Fibroblast of skin of right quadriceps (primary cell): ENCODE measurements at places on chromosomes 3 and 15.

DNA sequence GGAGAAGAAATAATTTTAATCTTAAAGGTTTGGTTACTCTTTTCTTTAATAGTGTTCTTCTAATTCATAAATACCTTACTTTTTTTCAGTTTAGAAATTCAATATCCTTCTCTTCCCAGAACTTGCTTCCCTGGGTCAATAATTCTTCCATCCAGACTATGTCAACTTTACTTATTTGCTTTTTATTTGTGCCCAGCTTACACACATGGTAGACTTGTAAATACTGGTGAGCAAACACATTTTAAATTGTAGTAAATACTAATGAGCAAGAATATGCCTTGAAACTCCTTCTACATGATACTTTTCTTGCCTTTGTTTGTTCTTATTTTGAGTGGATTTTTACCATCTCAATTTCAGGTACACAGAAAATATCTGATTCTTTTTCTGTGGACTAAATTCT lies 33.7 kb downstream of the SST start:
- DNase-seq, result no peak

DNA sequence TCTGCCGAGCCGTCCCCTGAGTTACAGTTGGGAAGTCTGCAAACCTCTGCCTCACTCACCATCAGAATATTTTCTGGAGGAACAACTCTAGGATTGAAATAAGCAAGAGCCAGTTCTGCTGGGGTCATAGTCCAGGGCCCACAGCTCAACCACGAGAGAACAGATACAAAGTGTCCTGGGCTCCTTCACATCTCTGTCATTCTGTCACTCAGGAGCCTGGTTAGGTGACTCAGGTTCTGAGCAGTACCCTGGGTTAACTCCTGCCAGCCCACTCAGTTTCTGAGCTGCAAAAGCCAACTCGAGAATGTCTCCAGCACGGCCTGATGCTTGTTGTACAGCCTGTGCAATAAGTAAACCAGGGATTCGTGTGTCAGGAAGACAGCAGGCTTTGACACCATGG lies 155.7 kb downstream of the SLCO3A1 start:
- DNase-seq, result no peak

GRCh38 chr15:81981908-81982307 lies 63.9 kb downstream of the MEX3B start:
- DNase-seq, result no peak

DNA sequence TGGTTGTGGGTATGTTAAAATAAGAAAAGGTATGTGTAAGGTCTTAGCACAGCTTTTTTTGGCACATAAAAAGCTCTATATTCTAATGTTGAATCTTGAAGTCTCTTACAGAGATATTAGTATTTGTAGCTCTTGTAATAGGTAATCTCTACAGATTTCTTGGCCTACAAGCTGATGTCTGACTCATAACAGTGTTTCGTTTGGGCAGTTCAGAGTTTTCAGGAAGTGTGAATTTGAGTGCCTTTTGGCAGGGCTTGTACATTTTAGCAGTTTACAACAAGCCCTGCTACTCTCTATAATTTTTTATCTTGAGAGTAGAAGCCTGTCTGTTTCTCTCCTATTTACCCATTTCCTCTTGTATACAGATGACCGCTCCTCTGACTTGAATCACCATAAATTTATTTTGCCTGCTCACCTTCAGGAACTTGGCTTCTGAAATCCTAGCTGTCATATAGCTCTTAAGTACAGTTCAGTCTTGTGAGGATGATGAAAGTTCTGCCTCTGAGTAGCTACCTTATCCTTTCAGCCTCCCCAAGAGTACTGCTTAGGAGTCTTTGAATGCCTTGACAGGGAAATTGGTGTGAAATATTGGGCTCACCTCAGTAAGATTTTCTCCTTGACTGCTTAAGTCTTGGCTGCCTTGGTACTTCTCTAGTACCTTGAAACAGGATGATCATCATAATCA lies 419.9 kb upstream of the RARB start:
- DNase-seq, result peak; percentile 56

DNA sequence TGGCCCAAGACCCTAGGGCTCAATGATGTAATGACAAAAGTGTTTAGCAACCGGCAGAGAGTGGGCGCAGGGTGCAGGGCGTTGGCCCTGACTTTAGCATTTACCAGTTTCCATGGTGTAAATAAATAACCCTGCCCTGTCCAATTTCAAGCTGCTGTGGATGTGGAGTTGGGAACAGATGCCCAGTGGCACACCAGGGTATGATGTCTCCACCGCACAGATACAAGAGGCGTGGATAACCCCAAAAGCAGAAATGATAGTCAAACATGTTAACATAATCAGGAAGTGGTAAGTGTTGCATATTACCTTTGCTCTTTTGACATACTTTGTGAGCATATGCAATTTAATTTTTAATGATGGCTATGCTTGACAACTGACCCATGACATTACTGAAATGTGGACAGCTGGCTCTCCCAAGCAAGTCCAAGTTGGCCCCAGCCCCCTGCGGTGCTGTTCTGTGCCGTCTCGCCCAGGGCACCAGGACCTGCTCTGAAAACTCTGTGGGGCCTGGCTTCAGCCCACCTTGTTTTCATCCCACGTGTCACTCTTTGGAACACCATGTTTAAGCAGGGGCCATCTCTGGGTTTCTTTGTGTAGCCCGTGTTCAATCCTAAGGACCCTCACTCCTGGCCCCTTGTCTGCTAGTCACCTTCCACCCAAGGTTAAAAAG lies 10.8 kb upstream of the ANPEP start:
- DNase-seq, result no peak
